ENCODE measurements at places on chromosomes 12 and 14. TPM values are rescaled to one million over a fixed set of nuclear protein-coding genes. Genes with fewer than 3 reads are reported as not detected.

The C12orf60 gene
- polyA plus RNA-seq: 0.98 TPM

The HCAR3 gene
- not detected for polyA plus RNA-seq

The CELA1 gene
- polyA plus RNA-seq: 8.1 TPM

The CD27 gene
- polyA plus RNA-seq: 632 TPM

The MYH7 gene
- not detected for polyA plus RNA-seq

The ZCRB1 gene
- polyA plus RNA-seq: 74.0 TPM

The PDZRN4 gene
- not detected for polyA plus RNA-seq

The GDF3 gene
- polyA plus RNA-seq: not detected

The ZNF891 gene
- 0.35 TPM for polyA plus RNA-seq

The TROAP gene
- not detected for polyA plus RNA-seq

The SRP54 gene
- 18.3 TPM for polyA plus RNA-seq
